CD4-positive, alpha-beta T cell treated with Interleukin-12 subunit alpha and Interleukin-12 subunit beta, for 1 hour (primary cell): ENCODE measurements at places on chromosomes 12 and 14.
A peak's percentile ranks its signal among the peaks of the same experiment; 100 is the strongest.

DNA sequence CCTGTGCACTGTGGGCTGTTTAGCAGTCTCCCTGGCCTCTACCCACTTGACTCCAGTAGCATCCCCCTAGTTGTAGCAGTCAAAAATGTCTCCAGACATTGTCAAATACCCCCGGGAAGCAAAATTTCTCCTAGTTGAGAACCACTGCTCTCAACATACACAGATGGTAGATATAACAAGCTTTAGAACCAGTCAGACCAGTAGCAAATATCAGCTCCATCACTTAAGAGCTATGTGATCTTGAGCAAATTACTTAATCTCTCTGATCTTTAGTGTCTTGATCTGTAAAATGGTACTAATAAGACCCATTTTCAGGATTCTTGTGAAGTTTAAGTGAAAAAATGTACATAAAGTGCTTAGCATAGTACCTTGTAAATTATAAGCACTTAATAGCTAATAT, 96.2 kb downstream of the DUSP6 start:
- no peak for DNase-seq

DNA sequence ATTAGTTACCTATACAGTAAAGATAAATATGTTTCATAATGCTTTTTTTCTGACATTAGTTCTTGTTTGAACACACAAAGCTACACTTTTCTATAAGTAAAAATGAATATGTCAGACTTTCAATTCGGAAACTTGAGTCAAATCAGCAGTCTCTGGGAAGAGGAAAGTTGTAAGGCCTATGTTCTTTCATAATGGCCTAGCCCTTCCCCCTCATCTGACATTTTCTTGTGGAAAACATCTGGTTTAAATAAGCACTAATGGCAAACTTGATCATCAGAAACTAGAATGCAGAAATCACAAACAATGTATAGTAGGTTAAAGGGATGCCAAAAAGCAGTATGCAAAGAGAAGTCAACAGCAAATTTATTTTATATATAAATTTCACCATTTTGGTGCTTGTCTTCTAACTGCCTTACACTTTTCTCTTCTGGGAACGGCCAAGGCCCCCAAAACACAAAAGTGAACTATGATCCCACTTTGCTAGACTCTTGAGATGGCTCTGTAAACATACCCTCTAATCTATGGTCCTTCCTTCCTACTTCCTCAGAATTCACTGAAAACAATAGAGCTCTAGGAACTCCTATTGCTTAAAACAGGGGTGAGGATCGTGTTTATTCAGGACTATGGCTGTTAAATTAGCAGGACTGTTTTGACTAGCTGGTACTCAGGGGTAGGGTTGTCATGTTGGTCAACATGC, 444.1 kb downstream of the RAD51B start:
- DNase-seq = no peak

- DNase-seq = no peak
Observed at GRCh38 chr12:740921-741320, 11.5 kb upstream of the WNK1 start.

- no peak for DNase-seq
Observed at GRCh38 chr14:24388474-24389179, 10.2 kb upstream of the NYNRIN start.

DNA sequence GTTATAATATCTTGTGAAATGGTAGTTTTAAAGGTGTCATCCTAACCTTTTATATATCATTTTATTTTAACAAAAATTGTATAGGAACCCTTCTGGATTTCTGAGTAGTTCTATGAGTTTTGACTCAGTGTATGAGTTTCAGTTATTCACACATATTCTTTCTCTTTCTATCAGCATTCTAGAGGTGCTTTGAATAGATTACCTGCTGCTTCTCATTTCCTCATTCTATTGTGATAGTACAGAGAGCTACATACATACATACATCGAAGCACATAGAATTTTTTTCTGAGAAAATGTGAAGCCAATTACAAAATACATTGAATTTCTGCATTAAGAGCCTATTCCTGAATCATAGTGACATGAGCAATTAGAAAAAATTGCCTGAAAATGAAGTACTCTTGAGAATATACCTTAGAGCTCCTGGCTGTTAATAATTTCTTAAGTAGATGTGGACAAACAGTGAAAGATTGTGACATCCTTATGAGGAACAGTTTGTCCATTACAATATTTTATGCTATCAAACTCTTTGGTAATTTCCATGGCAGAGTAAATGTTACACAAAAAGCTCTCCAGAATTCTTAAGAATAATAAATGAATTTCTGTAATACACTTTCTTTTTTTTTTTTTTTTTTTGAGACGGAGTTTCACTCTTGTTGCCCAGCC, 556.6 kb downstream of the TRHDE start:
- DNase-seq = no peak

- no peak for DNase-seq
Observed at GRCh38 chr12:96293093-96293492, 98.9 kb downstream of the ELK3 start.

GRCh38 chr12:110266381-110266960, 14.6 kb upstream of the ATP2A2 start:
- DNase-seq = no peak

DNA sequence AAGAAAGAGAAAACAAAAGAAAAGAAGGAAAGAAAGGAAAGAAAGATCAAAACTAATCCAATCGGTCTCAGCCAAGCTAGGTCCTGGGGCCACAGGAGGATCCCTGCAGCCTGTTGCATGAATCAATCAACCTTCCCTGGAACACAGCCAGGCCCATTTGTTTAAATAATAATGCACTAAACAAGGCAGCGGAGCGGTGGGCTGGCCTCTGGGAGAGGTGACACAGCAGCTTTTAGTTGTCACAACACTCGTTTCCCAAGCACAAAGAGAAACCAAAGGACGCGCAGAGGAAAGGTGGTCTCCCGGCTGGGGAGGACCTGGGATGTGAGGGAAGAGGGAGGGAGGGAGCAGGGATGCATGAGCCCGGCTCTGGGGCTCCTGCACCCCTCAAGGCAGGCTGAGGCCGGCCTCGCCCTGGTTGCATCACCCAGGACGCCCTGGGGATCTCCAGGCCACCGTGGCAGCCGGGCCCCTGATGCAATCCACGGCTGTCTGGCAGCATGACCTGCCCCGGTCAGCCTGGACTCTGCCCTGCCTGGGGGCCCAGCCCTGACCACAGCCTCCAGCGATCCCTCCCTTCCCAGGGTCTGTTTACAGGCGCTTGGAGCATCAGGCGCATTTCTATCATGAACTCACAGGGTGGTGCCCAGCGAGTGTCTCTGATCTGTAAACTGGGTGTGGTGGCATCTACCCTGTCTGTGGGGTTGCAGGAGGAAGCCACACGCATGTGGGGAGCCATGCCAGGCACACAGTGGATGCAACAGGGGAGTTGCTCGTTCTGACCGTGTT, 32.5 kb downstream of the MMP17 start:
- DNase-seq = peak; percentile 27

DNA sequence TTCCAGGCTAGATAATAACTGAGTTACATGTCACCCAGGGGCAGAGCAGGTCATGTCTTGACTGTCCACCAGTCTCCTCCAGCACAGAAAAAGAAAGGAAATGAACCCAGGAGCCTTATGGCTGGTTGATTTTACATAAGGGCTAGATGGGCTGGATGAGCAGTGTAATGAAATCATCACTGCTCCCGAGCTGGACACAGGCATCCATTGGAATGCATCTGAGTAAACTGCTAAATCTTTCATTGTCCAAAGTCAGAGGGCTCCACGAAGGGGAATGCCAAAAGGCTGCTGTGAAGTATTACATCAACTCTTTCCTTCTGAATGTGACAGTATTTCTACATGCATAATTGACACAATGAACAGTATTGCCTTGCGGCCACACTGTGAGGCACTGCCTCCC, 30.1 kb upstream of the TSPAN11 start:
- DNase-seq = no peak

GRCh38 chr14:36666416-36667206, 5.0 kb downstream of the PAX9 start:
- DNase-seq = no peak

DNA sequence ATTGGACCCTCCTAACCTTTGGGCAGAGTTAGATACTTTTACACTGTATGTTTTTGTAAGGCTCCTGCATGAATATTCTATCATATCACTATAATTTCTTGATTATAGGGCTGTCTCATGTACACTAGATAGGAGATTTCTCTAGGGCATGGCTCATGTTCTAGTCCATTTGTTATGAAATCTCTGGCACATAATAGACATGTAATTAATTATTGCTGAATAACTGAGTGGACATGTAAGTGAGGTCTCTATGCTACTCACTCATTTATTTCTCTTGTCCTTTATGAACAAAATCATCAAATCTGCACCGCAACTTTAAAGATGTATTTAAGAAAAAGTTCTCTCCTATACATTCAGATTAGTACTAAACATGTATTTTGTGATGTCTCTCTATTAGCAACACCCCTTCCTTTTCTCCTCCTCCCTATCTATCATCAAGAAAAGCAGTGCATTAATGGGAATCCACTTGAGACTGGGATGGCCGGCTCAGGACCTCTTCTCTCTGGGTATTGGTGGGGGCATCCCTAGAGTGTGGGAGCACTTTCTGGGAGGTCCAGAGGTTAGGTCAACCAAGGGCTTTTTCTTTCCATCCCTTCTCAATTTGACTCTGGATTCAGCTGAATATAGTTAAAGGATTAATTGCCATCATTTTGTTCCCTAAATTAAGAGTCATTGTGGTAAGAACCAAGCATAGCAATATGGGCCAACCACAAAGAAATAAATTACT, 168.0 kb upstream of the HMGA2 start:
- DNase-seq = no peak

DNA sequence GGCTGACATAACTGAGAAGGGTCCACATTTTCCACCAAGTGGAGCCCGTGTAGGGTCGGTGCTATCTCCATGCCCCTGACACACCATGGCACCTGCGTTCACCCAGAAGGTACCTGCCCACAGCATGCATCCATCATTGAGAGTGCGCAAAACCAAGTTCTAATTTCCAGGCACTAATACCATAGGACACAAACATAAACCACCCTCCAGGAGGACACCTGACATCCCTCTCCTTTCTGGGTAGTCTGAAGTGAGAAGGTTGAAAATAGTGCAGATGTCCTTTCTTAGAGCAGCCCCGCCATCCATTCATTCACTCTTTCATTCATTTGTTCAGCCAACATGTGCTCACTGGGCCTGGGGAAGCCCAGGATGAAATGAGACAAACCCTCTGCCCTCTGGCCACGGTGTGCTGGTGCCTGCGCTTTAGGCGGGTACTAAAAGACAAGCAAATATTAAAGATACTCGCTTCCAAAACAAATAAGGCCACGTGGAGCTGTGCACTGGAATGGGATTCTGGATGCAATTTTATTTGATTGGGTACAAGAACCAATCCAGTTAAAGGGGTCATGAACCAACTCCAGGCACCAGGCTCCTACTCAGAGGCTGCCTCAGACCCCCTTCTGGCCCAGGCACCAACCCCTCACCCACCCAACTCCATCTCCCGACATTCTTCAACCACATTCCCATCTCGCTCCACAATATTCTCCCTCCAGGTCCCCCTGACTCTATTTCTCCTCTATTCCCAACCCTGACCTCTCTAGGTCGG, 1.2 kb downstream of the TTC7B start:
- no peak for DNase-seq

DNA sequence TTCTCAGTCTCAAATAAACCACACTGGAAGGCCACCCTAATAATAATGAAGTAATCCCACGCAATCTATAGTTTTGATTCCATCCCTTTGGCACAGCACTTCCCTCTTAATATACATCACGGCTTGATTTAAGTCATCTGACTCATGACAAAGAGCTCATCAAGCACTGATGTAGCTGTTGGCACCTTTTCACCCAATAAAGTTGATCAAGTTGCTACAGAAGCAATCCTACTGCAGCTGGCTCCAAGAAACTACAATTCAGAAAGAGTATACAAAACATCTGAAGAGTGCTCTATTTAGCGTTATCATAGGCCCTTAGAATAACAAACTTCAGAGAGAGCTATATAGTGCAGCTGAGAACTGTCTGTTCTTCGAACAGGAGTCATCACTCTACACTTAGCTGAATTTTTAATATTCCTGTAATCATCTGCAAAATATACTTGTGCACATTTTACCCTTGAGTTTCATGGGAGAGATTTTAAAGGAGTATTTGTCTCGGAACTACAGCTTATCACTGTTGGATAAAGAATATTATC, 94.9 kb downstream of the OSBPL8 start:
- DNase-seq = no peak

GRCh38 chr12:51517800-51518199, 73.2 kb upstream of the SCN8A start:
- DNase-seq = no peak

DNA sequence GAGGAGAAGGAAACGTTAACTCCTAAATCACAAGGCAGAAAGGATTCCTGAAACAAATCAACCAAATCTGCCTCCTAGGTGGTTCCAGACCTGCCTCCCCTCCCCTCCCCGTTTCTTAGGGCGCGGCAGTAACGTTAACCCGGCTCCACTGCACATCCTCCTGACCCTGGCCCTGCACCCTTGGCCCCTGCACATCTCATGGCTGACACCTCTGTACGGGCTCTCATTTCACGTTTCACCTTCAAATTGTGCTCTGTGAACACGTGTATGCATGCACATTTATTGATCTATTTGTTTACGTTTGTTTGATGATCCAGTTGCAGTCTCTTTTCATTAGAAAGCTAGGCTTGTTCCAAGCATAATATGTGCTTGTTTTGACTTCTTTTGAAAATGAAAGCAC, 358.1 kb downstream of the ADGRD1 start:
- no peak for DNase-seq
